ENCODE measurements at places on chromosomes 2 and 18.

DNA sequence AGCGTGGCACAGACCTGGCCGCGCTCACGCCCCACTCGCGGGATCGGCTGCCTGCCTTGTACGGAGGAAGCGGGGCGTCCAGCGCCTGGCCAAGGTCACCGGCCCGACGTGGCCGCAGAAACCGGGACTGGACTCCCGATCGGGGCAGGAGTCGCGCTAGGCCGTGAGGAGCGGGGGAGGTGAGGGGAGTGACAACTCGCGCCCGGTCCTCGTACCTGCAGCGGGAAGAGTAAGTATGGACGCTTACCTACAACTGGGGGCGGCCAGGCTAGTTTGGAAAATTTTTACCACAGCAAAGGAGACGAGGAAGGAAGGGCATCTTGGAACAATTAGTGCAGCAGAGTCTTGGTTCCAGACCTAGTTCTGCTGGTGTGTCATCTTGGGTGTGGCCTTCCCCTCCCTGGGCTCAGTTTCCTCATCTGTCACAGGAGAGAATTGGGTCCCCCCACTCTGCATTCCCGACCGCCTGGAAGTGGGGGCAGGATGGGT is 693 bp downstream of the UBE2F start:
- DNase-seq = no peak

- DNase-seq = no peak
Measured at GRCh38 chr2:118773826-118774225, 73.6 kb downstream of the EN1 start.

DNA sequence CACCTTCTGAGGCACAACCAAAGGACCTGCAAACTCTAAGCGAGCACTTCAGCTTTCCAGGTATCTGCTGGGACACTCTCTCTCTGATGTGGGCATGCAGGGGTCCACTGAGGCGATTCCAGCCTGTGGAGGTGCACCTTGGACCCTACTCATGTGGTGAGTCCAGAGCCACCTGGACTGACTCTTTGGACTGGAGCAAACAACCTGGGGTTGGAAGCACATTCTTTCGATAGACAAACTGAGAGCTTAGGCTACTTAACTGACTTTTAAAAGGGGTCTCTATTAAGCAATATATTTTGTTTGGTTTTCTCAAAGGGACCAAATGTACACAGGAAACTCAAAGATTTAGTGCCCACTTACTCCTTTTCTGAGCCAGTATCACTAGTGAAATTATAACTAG is 51.6 kb downstream of the FRZB start:
- no peak for DNase-seq

- DNase-seq = peak; percentile 11
Measured at GRCh38 chr2:44247924-44248323, 27.4 kb upstream of the SLC3A1 start.

DNA sequence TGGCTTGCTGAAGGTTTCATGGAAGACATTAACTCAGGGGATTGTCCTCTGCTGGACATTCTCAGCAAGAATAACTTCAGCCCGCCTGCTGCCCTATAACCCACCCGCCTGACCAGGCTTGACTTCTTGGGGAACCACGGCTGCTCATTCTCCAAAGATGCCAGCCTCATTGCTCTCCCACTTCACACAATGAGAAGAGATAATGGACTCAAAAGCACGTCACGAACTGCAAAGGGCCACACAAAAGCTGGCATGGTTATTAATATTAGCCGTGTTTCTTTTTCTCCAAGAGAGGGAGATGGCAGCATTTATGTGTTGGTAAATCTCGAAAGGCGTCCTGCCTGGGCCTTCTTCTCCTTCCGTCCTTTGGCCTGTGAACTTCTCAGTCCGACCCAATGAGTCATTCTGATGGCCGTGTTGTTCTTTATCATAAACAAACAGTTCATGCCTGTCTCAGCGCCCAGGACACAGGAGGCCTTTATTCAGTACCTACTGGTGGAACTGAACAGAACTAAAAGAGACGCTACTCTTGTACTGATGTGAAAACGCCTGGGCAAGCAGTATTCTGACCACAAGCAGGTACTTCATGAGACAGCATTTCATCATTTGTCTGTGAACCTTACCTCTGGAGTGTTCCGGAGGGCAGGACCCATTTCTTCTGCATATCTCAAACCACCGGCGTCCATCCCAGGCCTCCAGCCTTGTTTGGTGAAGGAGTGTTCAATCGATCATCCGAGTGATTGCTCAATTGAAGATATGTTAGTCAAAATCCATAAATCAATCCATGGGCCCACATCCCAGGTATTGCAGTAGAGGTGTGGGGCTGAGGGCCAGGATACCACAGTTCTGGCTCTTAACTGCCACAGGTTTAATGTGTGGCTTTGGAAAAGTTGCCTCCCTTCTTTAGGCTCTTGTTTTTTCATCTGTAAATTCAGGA is 25.1 kb upstream of the KLHL29 start:
- no peak for DNase-seq

DNA sequence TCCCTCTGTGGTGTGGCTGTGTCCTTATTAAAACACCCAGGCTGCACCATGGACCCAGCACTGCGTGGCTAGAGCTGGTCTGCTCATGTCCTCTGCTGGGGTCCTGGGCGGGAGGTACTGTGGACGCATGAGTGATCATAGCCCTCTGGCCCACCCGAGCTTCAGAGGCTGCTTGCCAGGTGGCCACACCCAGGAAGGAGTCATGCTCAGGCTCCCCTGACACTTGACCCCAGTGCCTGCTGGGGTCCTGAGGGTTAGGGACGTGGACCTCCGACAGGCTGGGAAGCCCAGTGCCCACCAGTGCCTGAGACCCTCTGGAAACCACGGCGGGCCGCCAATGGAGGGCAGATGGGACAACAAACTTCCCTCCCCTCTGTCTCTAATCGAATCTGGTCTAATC is 66.3 kb upstream of the HS6ST1 start:
- DNase-seq = no peak

- DNase-seq = no peak
Measured at GRCh38 chr18:8607776-8608742, 1.2 kb upstream of the RAB12 start.

DNA sequence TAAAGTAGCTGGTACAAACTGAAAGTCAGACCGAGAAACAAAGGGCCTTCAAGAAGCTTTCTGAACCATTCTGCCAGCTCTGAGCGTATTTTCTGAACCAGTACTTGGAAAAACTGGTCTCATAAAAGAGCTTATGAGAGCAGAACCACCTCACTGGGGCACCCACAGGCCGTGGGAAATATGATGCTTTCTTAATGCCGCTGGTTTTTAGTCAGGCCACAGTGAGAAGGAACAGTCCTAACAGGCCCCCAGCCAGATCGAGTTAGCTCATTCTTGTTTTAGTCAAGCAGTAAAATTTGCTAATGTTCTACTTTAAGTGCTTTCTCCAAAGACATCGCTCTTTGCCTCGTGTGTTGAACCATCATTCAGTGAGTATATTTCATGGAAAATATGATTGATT is 12.7 kb upstream of the NOSTRIN start:
- no peak for DNase-seq

DNA sequence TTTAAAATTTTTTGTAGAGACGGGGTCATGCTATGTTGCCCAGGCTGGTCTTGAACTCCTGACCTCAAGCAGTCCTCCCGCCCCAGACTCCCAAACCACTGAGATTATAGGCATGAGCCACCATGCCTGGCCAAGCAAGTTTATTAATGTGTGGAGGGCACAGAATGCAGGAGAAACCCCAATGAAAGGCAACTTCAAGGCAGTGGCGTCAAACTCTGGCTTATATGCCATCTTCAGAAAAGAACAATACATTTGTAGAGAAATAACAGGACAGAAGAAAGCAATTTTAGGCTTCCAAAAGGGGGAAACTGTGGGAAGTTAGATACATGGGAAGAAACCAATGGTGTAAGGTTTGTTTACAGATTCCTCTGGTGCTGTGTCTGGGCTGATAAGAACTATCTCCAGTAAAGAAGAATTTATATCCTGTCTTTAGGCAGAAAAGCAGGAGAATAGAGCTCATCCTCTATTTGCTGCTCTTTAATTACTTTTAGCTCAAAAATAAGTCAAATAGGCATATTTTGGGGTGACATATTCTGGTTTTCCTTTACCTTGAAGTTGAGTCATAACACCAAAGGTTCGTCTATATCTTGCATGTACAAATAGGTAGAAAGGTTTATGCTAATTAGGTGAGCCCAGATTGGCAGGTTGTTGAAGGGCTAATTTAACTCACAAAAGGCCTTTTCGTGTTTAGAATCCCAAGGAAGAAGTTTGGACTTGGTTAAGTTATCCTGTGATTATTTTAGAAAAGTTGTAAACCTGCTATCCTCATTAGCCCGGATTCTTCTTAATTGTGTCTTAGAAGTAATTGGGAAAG is 26.0 kb upstream of the TMEM214 start:
- no peak for DNase-seq

DNA sequence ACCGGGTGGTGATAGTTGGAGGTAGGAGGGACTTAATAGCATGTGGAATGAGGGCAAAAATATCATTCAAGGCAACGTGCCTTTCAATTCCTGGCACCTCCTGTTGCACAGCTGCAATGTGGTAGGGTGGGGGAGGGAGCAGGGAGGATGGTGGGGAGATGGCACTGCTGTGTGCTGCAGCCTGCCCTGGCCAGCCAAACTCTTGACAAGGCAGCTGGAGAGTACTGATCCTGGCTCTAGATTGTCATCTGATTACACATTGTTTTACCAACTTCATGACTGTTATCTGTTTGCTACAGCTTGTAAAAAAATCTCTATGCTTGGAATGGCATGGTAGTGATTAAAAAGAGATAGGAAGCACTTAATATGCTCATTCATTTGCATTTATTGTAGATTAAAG is 47.7 kb downstream of the PLCL1 start:
- no peak for DNase-seq

DNA sequence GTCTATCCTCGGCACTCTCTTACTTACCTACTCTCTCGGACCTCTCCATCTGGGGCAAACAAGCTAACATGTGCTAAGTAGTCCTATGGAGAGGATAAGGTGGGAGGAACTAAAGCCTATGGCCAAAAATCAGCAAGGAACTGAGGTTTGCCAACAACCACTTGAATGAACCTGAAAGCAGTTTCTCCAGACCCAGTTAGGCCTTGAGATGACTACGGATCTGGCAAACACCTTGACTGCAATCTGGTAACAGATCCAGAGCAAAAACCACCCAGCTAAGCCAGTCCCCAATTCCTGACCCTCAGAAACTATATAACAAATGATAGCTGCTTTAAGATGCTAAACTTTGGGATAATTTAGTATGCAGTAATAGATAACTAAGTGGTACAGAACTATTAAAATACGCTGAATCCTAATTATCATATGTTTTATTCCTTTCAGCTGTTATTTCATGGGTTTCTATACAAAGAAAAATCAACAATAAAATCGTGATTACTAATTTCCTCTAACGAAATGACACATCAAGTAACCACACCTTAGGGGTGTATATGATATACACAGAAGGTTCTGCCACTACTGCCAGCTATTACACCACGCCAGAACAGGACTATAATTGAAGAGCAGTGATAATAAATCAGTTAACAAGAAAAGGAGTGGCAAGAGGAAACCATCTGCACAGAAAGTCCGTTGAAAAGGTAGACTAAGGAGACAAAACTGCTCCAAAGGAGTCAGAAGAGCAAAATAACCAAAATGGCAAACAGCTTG is 3.2 kb downstream of the FARSB start:
- DNase-seq = no peak

GRCh38 chr2:10531874-10532637 is 83.9 kb upstream of the ODC1 start:
- no peak for DNase-seq

- DNase-seq = no peak
Measured at GRCh38 chr18:58449464-58449863, 179.4 kb downstream of the ALPK2 start.

DNA sequence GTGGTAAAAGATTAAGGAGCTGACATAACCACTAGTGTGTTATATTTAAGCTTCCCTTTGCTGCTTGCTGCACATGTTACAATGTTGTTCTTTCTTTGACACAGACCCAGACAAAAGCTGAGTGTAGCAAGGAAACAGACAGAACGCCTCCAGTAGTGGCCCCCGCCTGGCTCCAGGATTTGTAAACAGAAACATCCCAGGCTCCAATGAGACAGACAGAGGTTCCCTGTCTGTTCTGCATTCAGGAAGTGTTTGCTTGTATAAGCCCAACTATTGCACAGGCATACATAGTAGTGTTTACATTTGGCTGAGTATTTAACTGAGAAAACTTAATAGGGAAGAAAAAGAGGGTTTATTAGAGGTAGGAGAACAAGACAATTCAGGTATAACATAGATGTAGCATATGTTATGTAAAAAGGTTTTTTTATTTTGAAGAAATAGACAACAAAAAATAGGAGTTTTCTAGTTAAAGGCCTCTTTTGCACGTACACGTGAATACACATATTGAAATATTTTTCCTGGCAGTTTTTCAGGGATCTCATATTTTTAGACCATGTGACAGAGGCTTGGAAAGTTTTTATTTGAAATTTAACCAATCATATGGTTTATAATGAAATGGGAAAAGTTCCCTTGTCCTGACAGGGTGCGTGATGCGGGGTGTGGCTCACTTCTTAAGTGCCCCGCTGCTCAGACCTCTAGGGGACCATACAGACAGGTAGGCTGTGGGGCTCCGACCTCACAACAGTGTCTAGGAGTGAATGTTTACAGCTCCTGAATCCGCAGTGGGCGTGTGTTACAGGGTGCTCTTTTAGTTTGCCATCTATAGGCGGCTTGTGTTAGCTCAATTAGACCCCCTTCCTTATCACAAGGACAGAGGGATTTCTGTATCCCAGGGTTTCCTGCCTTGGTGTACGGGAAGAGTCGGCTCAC is 118.4 kb downstream of the BMPR2 start:
- no peak for DNase-seq

- no peak for DNase-seq
Measured at GRCh38 chr2:193891023-193891422, 1696.3 kb upstream of the TMEFF2 start.

DNA sequence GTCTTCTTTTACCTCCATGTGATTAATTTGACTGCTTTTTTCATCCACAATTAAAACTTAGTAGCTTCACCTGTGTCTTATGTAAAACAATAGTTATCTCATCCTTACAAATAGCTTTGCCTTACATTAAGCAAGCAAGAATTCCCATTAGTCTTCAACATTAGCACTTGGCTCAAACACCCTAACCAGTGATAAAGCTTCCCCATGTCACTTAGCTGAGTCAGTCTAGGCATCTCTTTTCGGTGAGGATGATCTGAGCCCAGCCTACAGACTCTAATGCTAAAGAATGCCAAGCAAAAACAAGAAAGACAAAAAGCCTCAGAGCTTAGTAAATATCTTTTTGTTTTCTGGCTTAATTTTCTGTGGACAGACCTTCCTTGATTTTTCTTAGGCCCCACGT is 26.1 kb downstream of the GAD1 start:
- peak; percentile 10 for DNase-seq

DNA sequence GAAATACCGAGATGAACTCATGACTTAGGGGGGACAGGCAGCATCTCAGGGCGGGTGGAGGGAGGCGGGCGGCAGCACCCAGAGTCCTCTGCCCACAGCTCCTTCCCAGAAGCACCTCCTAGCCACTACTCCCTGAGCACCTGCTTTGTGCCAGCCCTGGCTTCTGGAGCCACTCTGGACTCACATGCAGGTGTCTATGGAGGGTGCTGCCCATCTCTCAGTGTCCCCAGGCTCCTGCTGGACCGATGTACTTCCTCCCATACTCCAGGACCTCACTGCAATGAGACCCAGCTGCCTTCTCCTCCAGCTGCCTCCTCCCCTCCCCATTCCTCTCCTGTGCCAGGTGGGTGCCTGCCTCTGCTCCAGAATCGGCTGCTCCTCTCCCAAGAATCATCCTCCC is 22.1 kb upstream of the OTOS start:
- DNase-seq = no peak
